ENCODE measurements at places on chromosomes 2 and 18. TPM values are rescaled to one million over a fixed set of nuclear protein-coding genes. Genes with fewer than 3 reads are reported as not detected.

FAM136A gene
- total RNA-seq, result 76.9 TPM

KIF5C gene
- total RNA-seq, result 63.3 TPM

PAX8 gene
- total RNA-seq, result 0.49 TPM

NEU2 gene
- not detected for total RNA-seq

NPHP1 gene
- total RNA-seq, result 8.5 TPM

LYG1 gene
- 1.9 TPM for total RNA-seq
